RPMI8226 (cell line): ENCODE measurements at places on chromosomes 3 and 15.

- no peak for DNase-seq
Observed at GRCh38 chr15:86649277-86649676, 569.6 kb downstream of the AGBL1 start.

DNA sequence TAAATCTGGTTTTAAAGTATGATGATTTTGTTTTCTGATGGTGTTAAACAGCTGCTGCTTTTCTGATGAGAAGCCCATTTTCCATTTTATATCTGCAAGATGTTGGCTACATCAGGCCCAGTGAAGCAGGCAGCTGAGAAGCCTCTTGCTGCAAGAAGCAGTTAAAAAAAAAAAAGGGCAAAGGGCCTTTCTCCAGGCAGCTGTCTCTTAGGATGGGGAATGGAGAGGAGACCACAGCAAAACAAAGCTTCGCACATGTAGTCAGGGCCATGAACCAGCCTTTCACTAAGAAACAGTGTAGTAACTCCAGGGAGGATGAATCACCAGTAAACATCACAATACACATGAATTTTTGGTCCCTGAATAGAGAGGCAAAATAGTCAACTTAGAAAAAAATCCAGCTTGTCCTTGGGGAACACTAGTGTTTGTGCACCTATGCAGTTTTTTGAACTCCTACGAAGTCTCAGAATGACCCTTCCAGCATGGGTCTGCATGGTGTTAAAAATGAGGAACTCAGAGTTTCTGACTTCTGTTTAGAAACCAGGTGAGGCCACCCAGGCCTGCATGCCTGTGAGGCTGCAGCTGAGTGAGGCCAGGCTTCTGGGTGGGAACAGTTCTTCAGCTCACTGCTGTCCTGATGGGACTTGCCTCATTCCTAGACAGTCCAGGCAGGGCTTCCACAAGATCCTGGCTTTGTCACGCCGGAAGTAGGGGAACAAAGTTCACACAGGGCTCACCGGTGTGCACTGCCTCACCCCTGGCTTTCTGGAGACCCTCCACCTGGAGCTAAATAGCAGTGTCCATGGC is 518.7 kb downstream of the MCTP2 start:
- DNase-seq, result peak; percentile 21

- no peak for DNase-seq
Observed at GRCh38 chr3:104768886-104769285, 597.8 kb upstream of the ALCAM start.

DNA sequence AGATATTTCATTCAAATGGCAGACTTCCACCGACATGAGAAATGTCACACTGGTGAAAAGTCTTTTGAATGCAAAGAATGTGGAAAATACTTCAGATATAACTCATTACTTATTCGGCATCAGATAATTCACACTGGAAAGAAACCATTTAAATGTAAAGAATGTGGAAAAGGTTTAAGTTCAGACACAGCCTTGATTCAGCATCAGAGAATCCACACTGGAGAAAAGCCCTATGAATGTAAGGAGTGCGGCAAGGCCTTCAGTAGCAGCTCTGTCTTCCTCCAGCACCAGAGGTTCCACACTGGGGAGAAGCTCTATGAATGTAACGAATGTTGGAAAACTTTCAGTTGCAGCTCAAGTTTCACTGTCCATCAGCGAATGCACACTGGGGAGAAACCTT is 8.6 kb upstream of the ZNF621 start:
- DNase-seq, result no peak

GRCh38 chr3:149366941-149367840 is 10.3 kb downstream of the TM4SF1 start:
- no peak for DNase-seq

DNA sequence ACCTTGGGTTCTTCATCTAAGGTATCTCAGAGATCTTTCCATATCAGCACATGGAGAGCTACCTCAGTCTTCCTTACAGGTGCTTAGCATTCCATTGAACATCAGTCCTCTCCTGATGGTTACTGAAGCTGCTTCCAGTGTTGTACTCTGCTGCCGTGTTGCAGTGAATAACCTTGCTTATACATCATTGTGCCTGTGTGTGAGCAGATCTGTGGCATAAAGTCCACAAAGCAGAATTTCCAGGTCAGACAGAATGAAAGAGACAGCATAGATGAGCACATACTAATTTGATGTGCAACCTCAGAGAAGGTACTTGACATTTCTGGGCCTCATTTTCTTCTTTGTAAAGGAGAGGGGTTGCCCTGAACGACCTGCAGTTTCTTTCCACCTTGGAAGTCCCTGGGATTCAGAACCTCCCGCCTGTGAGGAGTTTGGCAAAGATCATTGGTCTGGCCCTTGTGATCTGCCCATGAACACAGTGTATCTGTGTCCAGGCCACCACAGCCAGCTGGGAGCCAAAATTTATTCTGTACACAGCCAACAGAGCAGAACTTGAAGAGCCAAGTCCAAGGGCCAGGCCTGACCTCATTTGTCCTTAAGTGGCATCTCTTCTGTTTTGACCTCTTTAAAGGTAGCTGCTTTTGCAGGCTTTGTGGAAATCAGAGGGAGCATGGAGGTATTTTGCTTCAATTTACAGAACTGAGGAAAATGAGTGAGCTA is 57.2 kb upstream of the SLC7A14 start:
- no peak for DNase-seq

DNA sequence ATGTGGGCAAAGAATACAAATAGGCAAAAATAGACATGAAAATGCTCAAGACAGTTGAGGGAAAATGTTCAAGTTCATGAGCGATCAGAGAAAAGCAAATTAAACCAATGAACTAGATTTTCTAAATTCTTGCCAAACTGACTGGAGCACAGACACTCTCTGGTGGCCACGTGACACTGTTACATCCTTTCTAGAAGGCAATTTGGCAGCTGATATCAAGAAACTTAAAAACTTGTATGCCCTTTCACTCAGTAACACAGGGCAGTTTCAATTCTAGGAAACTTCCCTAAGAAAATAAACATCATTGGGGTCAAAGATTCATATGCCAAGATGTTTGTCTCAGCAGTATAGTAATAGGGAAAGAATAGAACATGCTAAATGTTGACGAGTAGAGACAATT is 52.2 kb downstream of the ABHD5 start:
- peak; percentile 29 for DNase-seq

GRCh38 chr15:92869263-92869940 is 30.7 kb upstream of the CHD2 start:
- no peak for DNase-seq

DNA sequence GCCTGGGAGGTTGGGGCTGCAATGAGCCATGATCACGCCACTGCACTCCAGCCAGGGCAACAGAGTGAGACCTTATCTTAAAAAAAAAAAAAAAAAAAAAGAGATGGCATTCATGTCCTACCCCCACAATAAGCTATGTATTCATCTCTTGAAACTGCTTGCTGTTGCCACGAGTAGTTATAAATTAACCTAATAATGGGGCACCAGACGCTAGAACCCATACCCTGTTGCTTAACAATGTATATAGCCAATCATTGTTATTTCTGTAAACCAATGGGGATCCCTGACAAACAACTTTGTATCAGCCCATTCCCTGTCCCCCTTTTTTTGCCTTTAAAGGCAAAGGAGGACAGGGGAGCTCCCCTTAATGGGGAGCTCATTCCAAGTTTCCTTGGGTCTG is 2.8 kb upstream of the LACTB start:
- no peak for DNase-seq

- DNase-seq, result no peak
Observed at GRCh38 chr3:172577987-172578570, 54.8 kb upstream of the TNFSF10 start.

DNA sequence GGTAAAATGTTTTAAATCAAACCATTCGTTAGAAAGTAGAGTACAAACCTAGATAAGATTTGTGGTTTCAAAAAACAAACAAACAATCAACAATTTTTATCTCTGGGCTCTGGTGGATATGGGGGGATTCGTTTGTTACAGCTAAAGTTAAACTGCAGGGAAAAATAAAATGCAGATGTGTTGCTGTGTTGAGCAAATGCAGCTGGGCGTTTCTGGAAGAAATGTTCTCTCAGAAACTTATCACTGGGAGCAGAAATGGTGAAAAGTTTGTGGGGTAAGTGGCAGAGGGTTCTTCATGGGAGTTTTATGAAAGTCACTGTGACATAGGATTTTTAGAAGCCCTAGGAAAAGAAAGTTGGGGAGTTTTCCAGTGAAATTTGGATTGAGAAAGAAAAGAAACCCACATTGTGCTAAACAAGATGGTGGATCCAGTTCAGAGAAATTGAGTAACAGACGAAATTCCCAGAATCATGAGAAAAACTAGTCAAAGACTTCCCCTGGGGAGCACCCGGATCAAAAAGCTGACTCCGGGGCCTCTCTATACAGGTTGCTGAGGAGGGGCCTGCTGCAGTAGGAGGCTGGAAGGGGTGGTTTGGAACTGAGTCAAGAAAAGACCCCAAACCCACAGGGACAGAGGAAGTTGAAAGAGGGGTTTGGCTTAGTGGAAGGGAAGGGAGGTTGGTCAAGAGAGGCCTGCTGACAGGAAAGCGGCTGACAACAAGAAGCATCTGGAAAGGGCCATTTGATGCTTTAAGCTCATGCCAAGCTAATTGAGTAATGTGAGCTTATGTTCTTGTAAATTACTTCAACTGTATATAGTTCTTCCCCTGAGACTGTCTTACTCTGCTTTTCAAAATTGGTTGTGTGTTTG is 108.7 kb downstream of the RARB start:
- DNase-seq, result no peak

- no peak for DNase-seq
Observed at GRCh38 chr15:37740623-37741141, 193.8 kb upstream of the TMCO5A start.

DNA sequence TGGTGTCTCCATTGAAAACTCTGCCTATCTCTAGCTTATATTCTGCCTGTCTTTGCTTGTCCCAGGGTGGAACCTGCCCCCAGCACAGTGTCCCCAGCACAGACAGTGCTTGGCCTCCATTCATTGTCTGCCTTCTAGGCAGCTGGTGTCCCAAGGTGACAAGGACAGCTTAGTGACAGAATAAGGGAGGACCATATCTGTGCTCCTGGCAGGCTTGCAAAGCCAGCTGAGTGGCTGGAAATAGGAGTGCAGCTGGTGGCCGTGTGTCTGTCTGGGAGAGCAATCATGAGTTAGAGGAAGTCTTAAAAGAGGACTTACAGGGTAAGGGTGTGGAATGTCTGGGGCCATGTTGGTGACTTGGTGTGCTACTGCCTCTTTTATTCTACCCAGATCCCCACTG is 33.4 kb downstream of the SCN5A start:
- DNase-seq, result no peak

- peak; percentile 50 for DNase-seq
Observed at GRCh38 chr3:87350367-87351199, 74.2 kb upstream of the POU1F1 start.

DNA sequence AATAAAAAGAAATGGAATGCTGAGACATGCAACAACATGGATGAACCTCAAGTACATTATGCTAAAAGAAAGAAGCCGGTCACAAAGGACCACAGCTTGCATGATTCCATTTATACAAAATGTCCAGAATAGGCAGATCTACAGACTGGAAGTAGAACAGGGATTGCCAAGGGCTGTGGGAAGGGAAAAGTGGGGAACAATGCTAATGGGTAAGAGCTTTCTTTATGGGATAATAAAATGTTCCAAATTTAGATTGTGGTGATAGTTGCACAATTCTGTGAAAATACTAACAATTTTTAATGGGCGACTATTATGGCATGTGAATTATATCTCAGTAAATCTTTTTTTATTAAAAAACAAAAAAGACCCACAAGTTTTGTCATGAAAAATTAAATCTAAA is 106.2 kb downstream of the TMCO5A start:
- DNase-seq, result no peak

- DNase-seq, result no peak
Observed at GRCh38 chr3:137582484-137582883, 181.6 kb upstream of the SOX14 start.

DNA sequence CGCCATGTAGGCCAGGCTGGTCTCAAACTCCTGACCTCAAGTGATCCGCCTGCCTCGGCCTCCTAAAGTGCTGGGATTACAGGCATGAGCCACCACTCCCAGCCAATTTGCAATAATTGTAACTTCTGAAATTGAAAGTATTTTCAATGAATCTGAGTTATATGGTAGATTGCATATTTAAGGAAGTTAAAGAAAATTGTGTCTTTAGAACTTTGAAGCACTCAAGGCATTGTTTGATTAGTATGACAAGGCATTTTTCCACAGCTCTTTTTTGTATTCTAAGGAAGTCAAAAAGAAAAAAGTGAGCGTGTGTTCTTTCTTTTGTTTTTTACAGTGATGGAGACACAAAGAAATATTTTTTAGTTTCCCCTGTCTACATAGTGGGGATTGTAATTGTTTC is 15.7 kb upstream of the RPLP1 start:
- DNase-seq, result no peak

DNA sequence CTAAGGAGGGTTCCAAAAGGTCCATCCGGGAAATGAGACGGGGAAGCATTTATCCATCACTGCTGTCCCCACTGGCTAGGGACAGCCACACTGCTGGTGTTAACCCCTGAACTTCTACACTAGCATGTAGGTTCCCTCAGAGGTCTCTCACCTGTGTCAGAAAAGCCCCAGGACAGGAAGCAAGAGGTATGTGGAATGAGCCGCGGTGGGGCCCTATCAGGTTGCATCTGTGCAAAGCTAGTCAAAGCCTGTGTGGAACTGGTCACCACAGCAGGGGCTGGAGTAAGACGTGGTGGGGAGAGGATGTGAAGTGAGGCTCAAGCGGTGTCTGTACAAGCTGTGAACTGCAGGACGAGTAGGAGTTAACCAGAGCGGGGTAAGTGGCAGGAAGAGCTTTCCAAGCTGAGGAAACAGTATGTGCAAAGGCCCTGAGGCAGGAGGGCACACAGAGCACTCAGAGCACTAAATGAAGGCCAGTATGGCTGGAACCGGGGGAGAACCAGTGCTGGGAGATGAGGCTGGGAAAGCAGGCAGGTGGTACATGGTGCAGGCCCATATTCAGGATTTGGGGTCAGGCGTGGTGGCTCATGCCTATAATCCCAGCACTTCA is 57.8 kb downstream of the MEGF11 start:
- DNase-seq, result no peak

GRCh38 chr3:3170998-3171397 is 8.5 kb downstream of the CRBN start:
- peak; percentile 8 for DNase-seq

DNA sequence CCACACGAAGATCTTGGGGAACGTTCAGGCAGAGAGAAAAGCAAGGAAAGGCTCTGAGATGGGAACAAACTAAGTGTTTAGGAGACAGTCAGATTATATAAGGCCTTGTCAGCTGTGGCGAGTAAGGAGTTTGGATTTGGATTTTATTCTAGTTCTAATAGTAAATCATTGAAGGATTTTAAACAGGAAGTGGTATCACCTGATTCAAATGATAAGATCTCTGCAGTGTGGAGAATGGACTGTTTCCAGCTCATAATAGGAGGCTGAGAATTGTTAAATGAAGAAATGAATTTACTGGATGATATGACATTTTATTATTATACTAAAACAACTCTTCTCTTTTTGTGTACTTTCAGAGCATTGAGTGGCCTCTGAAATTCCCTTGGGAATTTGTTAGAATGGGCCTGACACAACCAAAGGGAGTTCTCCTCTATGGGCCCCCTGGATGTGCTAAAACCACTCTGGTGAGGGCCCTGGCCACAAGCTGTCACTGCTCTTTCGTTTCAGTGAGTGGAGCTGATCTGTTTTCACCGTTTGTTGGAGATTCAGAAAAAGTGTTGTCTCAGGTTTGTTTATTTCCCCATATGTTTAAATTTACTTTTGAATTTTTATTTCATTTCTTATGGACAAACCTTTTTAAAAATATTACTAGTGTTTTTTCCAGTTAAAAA is 36.0 kb upstream of the GATM start:
- no peak for DNase-seq
